Germinal center (tissue), 1 donor: ENCODE measurements at places on chromosomes 7 and 10.

DNA sequence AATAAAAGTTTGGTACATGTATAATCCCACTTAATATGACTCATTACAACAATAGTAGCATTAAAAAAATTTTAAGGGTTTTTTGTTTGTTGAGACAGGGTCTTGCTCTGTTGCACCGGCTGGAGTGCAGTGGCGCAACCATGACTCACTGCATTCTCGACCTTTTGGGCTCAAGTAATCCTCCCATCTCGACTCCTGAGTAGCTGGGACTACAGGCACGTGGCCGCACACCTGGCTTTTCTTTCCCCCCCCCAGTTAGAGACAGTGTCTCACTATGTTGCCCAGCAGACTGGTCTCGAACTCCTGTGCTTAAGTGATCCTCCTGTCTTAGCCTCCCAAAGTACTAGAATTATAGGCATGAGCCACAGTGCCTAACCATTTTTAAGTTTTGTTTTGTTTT lies 40.7 kb downstream of the KMT2C start:
- no peak for DNase-seq

DNA sequence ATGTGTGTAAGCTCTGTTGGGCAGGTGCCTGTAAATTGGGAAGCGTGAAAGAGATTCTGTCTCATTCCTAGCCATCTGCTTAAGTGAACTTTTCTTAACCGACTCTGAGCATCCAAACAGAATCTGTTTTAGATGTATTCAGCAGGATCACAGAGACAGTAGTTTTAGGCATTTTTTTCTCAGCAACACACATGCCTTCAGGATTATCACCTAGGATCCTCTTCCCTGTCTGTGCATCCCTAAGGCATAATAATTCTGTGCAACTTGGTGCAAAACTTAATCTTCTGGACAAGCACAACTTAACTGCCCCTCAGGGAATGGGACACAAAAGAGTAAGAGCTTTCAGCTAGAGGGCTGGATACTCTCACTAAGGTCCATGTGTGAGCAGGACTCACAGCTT lies 284.8 kb downstream of the C7orf25 start:
- DNase-seq: no peak

- DNase-seq: no peak
Observed at GRCh38 chr7:90238022-90238421, 7.0 kb upstream of the CFAP69 start.

- no peak for DNase-seq
Observed at GRCh38 chr7:30778255-30779025, 7.2 kb downstream of the MINDY4 start.

DNA sequence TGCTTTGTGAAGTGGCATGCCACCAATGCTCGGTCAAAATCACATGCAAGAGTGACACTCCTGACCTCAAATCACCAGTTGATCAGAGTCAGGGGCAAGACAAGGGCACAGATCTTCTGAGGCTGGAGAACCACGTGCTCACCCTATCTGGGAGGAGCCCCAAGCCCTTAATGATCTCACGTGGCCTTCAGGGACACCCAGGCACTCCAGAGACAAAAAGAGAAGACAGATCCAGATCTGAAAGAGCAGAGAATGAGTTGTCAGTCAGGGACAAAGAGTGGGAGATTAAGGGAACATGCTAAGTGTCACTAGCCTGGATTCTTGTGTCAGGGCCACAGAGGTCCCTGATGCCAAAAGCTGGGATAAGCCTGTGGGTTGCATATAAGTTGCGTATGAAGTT lies 134.3 kb downstream of the PLXNA4 start:
- no peak for DNase-seq

DNA sequence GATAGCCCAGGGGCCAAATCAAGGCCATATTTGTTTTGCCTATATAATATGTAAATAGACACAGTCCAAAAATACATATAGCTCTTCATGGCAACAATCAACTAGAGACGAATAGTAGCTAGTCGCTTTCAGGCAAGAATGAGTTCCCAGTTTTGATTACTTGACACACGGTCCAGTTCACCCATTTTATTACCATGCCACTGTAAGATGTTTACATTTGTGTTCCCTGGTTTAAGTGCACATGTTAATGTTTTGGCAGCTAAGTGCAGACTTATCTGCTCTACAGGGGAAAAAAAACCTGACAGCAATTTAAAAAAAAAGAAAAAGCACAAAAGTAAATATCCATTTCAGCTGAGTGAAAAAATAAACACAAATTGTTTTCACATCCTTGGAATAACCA lies 213.1 kb downstream of the TPK1 start:
- DNase-seq: no peak

- no peak for DNase-seq
Observed at GRCh38 chr7:91243591-91244301, 20.5 kb upstream of the FZD1 start.
